ENCODE measurements at places on chromosomes 11 and 22.

- peak; percentile 97 for DNase-seq
Observed at GRCh38 chr22:35380537-35381423, at the start of gene HMOX1. TSS of gene HMOX1 (plus strand) at chr22:35381096. CDS start at chr22:35381174, 78 bp downstream.

DNA sequence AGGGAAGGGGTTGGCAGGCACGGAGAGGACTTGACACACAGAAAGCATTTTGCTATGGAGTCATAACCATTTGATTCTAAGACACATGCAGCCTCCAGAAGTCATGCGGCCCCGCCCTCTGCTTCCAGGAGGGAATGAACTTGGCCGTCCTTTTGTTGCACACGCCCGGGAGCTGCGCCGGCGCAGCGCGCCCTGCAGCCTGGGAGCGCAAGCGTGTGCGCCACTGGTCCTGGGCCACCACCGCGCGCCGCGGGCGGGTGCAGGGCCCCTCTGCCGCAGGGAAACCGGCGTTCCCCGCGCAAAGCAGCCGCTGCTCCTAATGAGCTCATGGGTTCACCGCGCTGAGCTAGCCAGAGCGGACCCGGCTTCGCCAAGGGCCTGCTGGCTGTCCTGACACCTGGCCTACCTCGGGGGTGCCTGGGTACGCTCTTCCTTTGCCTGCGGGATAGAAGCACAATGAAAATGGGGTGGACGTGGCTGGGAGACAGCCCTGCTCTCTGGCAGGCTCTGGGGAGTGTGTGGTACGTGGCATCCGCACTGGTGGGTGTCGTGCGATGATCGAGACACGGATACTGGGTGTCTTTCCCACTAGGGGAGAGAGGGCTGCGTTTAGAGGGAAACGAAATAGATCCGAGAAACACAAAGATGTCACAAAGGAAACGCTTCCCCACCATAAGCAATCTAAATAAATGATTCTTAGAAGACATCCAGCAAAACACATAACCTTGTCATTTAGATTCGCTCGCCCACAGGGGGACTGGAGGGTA lies 669 bp downstream of the MICAL3 start:
- DNase-seq: no peak

- no peak for DNase-seq
Observed at GRCh38 chr11:88297421-88297820, 40.1 kb downstream of the CTSC start.

- DNase-seq: no peak
Observed at GRCh38 chr11:57637626-57638004, 12.1 kb downstream of the YPEL4 start.

DNA sequence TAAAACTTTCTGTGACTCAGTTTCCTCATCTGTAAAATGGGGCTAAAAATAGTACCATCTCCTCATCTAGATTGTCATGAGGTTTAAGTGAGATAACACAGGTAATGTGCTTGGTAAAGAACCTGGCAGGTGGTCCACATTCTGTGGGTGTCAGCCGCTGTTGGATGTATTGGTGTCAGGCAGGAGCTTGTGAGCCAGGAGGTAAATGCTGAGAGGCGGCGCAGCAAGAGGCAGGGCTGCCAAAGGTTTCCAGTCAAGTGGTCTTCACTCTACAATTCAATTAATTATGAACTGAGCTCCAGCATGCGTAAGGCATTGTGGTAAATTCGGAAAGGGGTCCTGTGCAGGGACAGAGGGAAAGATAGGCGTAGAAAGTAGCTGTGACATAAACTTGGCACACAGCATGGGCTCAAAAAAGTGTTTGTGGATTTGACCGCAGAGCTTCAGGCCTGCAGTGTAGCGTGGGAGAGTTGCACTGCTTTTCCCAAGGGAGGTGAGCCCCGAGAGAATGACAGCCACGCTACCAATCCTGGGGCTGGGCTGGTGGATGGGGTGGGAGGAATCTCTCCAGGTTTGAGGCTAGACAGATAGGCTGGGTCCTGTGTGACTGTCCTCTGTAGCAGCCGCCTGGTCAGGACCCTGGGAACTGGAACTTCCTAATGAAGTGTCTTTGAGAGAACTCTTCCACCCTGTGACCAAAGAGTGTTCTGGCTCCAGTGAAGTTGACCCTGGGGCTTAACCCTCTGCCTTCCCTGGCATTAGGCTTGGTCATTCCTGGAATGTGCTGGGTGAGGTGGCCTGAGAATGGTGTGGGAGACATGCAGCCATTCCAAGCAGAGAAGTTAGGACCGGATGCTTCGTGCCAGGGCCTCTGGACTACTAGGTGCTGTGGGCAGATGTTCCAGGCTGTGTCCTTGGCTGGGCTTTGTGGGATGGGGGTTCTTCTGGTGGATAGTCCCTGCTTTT lies 122.4 kb downstream of the FEZ1 start:
- DNase-seq: no peak

DNA sequence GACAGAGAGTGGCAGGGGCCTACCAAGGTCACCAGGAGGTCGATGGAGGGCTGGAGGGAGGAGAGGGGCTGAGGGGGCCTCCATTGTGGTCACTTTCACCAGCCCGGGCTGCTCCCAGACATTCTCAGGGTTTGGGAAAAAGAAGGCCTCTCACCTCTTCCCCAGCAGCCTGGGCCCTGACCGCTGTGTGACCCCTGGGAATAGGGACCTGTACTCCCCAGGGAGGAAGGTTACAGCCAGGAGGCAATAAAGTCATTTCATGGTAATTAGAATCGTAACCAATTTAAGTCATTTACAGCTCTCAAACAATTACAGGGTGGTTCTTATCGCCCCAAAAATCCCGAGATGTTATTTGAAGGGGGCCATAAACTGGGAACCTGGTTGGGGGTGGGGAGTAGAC lies 37.8 kb downstream of the ISX start:
- no peak for DNase-seq

- no peak for DNase-seq
Observed at GRCh38 chr11:46277313-46277621, 195 bp upstream of the CREB3L1 start.

- no peak for DNase-seq
Observed at GRCh38 chr11:75270896-75271418, 30.4 kb downstream of the TPBGL start.

GRCh38 chr22:27636716-27637508 lies 164.6 kb downstream of the MN1 start:
- DNase-seq: no peak

- DNase-seq: no peak
Observed at GRCh38 chr22:27554841-27555456, 246.6 kb downstream of the MN1 start.

GRCh38 chr11:47850337-47850736 lies 2.2 kb upstream of the NUP160 start:
- DNase-seq: no peak

DNA sequence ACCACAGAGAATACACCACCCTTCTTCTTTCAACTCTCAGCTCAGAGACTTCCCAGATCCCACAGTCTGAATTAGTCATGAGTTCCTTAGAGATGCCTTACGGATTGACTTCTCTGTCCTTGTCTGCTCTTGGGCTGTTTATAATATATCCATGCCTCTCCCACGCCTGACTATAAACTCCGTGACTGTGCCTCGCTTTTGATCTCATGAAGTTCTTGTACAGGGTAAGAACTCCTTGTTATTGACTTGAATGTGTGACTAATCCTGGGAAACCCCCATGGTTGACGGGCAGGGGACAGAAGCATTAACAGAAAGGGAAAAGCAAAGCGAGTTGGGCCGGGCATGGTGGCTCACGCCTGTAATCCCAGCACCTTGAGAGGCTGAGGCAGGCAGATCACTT lies 62.4 kb upstream of the POU2AF1 start:
- DNase-seq: no peak

GRCh38 chr11:69242266-69242920 lies 51.6 kb upstream of the MYEOV start:
- no peak for DNase-seq

DNA sequence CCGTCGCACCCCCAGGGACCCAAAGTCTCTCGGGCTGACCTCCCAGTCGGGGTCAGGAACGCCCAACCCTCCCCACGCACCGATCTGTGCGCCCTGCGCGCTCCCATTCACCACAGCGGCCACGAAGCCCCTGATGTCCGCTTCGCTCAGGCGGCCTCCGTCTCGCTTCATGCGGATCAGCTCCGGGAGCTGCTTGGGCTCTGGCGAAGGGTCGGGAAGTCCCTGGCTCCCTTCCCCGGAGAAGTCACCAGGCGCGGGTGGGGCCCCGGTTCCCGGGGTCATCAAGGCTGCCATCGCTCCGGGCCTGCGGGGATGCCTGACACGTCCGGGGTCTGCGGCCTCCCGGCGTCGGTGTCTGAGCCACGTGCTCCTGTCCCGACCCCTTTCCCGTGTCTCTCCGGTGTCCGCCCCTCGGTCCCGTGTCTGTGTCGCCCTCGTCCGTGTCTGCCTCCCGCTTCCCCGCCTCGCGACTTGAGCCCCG lies 356 bp downstream of the TYMP start:
- DNase-seq: peak; percentile 65

- no peak for DNase-seq
Observed at GRCh38 chr22:38782402-38783094, 11.4 kb downstream of the DNAL4 start.

- DNase-seq: peak; percentile 83
Observed at GRCh38 chr11:66429983-66430602, 8.6 kb downstream of the MRPL11 start.

DNA sequence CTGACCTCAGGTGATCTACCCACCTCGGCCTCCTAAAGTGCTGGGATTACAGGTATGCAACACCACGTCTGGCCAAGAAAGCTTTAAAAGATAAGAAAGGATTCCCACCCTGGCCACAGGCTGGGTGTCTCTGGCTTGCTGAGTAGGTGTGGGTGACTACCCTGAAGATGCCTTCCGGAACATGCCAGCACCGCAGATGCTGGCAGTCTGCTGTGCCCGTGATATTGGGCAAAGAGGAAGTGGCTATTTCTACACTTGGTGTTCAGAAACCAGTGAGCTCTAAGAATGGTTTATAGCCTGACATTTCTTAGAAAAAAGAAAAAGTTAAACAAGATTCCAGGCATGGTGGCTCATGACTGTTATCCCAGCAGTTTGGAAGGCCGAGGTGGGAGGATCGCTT lies 6.1 kb downstream of the MRPL11 start:
- no peak for DNase-seq

DNA sequence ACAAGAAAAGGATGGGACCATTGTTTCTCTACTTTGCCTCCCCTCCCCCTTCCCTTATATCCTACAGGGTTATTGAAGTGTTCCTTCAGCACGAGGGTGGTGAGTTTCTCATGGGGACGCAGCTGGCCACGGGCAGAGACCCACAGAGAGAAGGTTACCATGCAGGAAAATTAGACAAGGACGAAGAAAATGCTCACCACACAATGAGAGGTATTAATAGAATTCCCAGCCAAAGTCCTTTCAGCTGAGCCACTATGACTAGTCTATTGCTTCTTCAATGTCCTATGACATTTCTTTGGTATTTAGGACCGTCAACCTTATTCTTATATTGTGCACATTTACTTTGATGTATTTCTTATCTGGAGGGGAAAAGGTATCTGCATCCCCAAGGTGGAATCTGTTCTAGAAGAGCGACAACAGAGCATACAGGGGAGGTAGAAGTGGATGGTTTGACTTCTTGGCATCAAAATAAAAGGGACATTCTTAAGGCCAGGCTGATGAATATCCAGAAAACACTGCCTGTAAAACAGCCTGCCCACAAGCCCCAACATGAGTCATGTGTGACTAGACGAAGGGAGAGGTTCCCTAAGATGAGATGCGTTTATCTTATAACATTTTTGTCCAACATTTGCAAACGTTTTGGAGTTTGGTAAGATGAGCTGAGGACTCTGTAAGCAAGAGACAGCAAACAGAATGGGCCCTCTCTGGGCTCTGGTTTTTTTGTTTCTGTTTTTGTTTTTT lies 209.8 kb upstream of the NARS2 start:
- no peak for DNase-seq

- DNase-seq: no peak
Observed at GRCh38 chr11:123526918-123527317, 96.8 kb downstream of the GRAMD1B start.

- DNase-seq: peak; percentile 65
Observed at GRCh38 chr11:116851626-116852025, 14.2 kb upstream of the APOA1 start.

- no peak for DNase-seq
Observed at GRCh38 chr11:107961480-107961879, 33.2 kb downstream of the RAB39A start.

DNA sequence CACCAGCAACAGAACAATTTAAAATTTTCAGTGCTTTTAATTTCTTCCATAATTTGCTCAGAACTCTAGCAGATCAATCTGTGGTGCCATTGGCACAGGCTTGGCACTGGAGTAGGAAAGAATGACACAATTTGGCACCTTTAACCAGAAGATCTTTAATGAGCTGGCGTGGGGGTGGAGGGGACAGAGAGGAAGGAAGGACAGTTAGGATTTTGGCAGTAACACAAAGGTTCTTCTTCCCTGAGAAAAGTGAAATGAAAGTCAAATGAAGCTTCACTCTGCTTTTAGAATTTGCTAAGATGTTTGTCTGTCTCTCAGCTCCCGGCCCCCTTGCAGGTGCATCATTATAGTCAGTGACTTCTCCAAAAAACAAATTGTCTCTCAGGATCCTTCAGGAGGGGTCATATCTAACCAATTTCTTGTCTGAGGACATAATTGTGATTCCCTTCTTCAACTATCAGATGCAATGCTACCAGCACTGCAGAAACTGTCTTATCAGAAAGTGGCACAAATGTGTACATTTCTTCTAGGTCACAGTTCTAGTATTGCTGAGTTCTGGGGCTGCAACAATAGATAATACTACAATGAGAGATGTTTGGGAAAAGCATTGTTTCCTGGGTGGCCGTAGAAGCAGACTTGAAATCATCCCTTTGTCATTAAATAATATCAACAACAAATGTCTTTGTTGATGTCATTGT lies 66.8 kb downstream of the CSTPP1 start:
- DNase-seq: no peak

DNA sequence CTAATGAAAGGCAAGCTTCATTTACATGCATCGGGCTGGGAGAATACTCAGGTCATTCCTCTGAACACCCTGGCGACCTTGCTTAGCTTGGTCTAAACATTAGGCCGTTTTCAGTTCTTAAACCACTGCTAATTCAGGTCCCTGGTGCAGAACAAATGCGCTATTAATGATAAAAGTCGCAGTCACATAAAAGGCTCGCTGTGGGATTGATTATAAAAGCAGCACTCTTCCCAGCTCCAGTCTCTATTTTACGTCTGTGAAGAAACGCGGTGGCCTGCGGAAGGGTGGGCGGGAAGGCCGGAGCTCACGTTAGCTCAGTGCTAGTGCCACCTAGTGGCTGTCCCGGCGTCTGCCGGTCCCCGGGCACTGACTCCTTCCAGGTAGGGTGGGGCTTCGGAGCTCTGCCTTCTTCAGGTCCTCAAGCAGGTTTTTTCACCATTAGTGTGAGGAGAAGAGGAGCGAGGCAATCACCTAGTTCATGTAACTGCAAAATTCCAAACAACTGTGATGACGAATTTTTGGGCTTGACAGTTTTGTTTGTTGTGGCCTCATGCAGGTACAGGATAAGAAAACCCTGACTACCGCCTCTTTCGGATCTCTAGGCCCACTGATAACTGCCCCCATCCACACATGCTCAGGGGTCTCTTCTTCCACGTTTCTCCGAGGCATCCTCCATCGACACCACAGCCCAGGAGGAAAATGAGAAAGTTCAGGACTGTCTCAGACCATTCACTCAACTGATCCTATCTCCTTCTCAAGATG lies 66.5 kb upstream of the CLMP start:
- peak; percentile 90 for DNase-seq

Data from lower lobe of right lung (tissue), 2 donors.